ENCODE measurements at places on chromosomes 5 and 9.

- DNase-seq, result no peak
Observed at GRCh38 chr9:118984607-118985006, 384.6 kb downstream of the BRINP1 start.

- no peak for DNase-seq
Observed at GRCh38 chr9:123365287-123365880, 9.4 kb downstream of the CRB2 start.

DNA sequence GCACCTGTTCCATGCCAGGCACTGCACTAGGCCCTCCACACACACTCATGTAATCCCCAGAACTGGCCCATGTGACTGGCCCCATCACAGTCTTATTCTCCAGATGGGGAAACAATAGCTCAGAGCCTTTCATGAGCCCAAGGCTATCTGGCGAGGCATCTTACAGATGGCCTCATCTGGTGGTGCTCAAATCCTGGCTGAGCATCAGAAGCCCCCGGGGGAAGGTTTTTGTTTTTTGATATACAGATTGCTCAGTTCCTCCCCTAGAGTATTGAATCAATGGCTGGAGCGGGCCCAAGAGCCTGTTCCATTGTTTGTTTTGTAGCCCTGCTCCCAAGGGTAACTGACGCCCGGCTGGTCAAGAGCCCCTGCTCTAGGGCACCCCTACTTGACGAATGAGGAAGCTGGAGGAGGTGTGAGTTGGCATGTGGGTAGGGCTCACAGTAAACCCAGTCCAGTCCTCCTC is 145.3 kb upstream of the RAPGEF1 start:
- DNase-seq, result no peak

- no peak for DNase-seq
Observed at GRCh38 chr9:4804531-4805016, 11.8 kb downstream of the RCL1 start.

GRCh38 chr5:171386006-171386671 is 1.5 kb upstream of the NPM1 start:
- DNase-seq, result no peak

GRCh38 chr5:3103262-3103811 is 351.9 kb upstream of the IRX2 start:
- no peak for DNase-seq

- DNase-seq, result no peak
Observed at GRCh38 chr9:112575107-112575506, 88.5 kb downstream of the KIAA1958 start.

GRCh38 chr9:73780916-73781315 is 629.3 kb downstream of the ANXA1 start:
- no peak for DNase-seq

- DNase-seq, result no peak
Observed at GRCh38 chr5:32100691-32101302, 73.3 kb downstream of the GOLPH3 start.

GRCh38 chr5:176730815-176731475 is 79.4 kb upstream of the UNC5A start:
- no peak for DNase-seq

GRCh38 chr5:93611976-93612854 is 29.2 kb downstream of the NR2F1 start:
- no peak for DNase-seq

DNA sequence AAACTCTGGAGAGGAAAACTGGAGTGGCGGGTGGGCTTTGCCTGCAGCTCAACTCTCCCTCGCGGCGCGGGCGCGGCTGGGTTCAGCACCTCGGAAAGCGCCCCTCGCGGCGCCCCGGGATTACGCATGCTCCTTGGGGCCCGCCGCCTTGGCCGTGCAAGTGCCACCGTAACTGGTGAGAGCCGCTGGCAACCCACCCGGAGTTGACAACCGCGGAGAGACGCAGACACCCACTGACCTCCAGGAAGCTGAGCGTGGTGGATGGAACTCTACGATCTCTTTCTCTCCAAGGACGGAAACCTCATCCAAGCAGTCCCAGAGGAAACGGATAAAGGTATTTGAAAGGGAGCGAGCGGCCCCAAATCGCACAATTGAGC is 194 bp upstream of the RXFP3 start:
- DNase-seq, result no peak

DNA sequence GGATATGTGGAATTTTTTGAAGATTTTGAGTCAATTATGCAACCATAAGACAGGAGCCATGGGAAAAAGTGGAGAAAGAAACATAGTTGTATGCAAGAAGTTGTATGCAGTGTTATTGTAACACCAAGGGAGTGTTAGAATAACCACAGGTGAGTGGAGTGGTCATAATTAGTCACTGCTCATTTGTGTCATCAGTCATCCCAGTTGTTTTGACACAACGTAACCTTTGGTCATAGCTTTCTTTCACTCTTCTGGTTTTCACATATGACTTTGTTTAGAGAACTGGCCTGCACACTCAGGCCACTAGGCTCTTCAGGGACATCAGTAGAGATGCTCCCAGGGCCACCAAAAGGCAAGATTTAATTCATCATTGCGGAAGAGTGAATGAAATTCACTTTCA is 158.7 kb upstream of the HMHB1 start:
- no peak for DNase-seq

GRCh38 chr9:122226142-122226757 is 2.5 kb downstream of the LHX6 start:
- no peak for DNase-seq

GRCh38 chr5:93192683-93193082 is 388.3 kb downstream of the NR2F1-AS1 start:
- DNase-seq, result no peak

DNA sequence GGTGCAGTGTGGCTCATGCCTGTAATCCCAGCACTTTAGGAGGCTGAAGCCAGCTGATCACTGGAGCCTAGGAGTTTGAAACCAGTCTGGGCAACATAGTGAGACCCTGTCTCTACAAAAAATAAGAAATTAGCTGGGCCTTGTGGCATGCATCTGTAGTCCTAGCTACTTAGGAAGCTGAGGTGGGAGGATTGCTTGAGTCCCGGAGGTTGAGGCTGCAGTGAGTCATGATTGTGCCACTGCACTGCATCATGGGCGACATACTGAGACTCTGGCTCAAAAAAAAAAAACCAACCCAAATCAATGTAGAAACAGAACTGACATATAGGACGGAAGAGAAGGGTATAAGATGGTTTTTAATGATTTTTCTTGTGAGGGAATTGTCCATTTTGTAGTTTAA is 27.7 kb downstream of the G3BP1 start:
- DNase-seq, result no peak

DNA sequence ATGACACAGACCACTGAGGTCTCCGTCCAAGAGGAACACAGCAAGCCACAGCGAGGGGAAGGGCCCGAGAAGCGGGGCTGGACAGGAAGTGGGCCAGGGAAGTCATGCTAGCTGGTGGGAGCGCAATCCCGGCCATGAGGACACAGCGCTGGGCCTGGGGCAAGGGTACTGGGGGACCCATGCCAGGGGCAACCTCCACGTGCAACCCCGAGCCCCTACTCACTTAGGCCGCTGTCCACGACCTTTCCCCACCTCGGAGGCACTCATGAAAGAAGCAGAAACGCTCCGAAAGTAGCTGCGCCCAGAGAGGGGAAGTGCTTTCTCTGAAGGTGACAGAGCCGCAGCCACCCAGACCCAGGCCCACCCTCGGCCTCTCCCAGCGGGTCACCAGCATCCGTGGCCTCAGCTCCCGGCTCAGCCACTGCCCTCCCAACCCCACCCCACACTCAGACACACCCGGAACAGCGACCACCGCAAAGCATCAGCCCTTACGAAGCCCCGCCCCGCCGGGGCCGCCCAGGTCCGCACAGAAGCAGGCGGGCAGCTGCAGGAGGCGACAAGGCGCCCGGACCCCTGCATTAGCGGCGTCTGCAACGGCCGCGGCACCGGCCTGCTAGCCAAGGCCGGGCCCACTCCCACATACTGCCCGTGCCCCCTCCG is 782 bp downstream of the BICD2 start:
- DNase-seq, result no peak

DNA sequence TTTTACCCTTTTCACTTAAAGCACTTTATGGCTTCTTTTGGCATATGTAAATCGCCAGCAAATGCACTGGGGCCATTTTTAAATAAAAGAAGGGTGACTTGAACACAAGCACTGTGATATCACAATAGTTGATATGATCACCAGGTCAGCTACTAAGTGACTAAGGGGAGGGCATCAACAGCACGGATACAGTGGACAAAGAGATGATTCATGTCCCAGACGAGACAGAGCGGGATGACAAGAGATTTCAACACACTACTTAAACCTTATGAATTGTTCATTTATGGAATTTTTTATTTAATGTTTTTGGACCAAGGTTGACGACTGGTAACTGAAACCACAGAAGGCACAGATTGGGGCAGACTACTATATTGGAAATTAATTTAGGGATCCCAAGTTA is 54.1 kb downstream of the RORB start:
- no peak for DNase-seq

DNA sequence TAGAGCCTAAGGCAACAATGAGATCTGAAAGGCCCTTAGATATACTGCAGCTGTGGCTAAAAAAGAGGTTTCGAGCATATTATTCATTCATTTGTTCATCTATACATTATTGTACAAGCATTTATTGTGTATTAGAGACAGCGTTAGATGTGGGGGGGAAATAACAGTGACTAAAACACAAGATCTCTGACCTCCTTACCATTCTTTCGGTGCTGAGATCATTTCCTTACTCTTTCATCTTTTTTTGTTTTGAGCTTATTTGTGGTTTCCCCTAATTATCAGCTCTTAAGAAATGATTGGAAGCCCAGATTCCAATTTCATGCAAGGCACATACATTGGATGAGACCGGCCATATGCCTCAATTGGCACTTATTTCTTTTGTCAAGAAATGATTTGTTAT is 113.2 kb downstream of the SEC61B start:
- no peak for DNase-seq

- DNase-seq, result no peak
Observed at GRCh38 chr9:133403766-133404453, 13.9 kb downstream of the REXO4 start.

DNA sequence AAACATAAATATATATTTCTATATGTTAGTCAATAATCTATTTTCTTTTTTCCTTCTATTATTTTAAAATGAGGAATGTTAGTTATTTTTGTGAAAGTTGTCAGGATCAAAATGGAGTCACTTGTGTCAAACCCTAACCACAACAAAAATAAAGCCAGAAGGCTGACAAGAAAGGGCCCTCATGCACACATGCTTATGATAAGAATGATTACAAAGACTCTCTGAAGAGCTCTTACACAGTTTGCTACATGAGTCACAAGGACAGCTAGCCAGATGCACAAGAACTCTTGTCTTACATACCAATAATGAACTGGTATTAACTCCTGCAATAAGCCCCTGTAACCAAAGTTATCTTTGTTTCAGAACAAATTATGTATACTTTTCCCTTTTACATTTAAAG is 64.7 kb downstream of the GGTA1 start:
- DNase-seq, result no peak

GRCh38 chr9:16954040-16954439 is 83.6 kb upstream of the BNC2 start:
- DNase-seq, result no peak

- DNase-seq, result no peak
Observed at GRCh38 chr5:150134198-150134588, 21.5 kb downstream of the PDGFRB start.

- no peak for DNase-seq
Observed at GRCh38 chr5:6501701-6502100, 53.0 kb downstream of the UBE2QL1 start.

DNA sequence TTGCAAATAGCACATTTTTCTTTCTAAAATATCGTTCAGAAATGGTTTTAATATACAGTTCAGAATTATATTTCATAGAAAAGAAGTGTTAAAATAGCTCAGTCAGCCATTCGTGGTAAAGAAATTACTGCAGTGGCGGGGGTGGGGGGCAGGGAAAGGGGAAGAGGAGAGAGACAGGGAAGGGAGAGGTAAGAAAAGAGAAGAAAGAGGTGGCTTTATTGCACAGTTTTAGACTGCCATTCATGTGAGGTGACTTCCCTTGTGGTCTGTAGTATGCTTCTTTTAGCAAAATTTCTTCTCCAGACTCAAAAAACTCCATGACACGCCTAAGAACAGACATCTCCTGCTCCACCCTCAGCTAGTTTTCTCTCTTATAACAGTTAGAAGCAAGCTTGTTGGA is 259.6 kb downstream of the TRPM3 start:
- DNase-seq, result no peak
